ENCODE measurements at places on chromosomes 6 and 20.

DNA sequence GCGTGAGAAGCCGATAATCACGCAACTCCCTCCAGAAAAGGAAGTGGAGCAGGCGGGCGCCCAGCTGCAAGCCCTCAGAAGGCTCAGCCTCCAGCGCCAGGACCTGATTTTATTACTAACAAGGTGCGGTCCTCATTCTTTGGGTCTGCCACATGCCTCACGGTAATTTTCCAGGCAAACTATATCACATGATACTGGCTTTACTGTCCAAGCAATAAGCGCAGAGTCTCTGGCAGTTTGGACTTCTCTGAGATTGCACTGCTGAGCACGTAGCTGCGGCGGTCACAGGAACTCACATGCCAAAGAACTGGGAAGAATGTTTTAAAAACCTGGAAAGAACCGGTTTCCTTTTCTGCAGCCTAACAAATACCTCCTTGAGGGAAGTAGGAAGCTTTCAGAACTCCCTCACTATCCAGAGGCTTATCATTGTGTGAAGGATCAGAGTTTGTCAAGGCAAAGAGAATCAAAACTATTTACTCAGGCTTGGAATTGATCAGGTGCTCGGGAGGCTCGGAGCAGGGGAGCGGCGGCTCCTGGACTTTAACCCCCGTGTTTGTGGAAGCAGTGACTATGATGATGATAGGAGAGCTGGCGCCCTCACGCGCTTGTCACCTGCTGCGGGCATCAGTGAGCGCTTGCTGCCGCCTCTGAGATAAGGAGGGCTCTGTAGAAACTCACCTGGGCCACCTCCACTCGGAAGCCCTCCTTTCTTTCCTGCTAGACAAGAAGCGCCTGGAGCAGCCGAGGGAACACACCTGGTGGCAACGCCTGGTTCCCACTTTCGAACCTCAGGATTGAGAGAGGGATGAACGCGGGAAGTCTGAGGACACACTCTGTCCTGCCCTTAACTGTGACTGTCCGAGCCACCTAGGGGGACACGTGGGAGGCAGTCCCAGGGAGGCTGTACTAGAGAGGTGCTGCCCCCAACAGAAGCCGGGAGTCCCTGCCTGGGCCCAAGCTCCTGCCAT is 27.2 kb upstream of the SYNJ2 start:
- DNase-seq = no peak

- no peak for DNase-seq
These were observed 12.4 kb upstream of the SCGN start for GRCh38 chr6:25639653-25640052.

GRCh38 chr6:31778193-31778592 is 1.1 kb upstream of the VWA7 start:
- no peak for DNase-seq

DNA sequence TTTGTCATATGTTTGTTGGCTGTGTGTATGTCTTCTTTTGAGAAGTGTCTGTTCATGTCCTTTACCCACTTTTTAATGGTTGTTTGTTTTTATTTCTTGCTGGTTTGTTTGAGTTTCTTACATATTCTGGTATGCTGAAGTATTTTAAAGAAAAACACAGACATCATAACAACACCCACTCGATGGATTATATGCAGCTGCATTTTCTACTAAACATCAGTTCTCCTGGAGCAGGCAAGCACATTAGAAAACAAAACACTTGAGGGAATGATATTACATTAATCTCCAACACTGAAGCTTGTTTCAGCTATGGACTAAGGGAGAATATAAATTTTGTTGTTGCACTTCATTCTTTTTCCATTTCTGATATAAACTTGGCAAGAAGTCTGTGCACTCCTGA is 42.5 kb upstream of the RFPL4B start:
- no peak for DNase-seq

- DNase-seq = no peak
These were observed 127.2 kb upstream of the ECI2 start for GRCh38 chr6:4262526-4262925.

DNA sequence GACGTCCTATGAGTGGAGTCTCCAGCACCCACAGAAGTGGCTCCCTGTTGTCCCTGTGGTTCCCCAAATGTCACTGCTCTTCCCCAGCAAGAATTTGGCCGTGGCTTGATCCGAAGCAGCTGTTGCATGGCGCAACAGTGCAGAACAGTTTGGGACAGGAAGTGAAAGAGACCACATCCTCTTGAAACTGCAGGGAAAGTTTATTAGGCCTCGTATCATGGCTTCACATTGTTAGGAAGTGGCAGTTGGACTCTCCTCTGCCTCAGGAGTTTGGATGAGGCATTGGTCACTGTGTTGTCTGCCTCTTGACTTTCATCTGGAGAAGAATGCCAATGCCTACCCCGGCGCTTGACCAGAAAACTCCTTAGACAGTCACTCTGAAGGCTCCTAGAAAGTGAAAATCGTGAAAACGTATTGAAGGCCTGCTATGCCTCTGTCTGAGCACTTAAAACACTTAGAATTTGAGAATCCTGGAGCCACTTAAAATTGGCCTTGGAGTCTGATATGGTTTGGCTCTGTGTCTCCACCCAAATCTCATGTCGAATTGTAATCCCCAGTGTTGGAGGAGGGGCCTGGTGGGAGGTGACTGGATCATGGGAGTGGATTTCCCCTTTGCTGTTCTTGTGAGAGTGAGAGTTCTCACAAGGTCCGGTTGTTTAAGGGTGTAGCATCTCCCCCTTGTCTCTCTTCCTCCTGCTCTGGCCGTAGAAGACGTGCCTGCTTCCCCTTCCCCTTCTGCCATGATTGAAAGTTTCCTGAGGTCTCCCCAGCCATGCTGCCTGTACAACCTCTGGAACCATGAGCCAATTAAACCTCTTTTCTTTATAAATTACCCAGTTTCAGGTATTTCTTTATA is 334.9 kb upstream of the JARID2 start:
- no peak for DNase-seq

DNA sequence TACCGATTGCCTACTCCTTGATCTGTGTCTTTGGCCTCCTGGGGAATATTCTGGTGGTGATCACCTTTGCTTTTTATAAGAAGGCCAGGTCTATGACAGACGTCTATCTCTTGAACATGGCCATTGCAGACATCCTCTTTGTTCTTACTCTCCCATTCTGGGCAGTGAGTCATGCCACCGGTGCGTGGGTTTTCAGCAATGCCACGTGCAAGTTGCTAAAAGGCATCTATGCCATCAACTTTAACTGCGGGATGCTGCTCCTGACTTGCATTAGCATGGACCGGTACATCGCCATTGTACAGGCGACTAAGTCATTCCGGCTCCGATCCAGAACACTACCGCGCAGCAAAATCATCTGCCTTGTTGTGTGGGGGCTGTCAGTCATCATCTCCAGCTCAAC is 13.5 kb downstream of the CCR6 start:
- no peak for DNase-seq

GRCh38 chr6:96164802-96165201 is 149.0 kb downstream of the FUT9 start:
- no peak for DNase-seq

DNA sequence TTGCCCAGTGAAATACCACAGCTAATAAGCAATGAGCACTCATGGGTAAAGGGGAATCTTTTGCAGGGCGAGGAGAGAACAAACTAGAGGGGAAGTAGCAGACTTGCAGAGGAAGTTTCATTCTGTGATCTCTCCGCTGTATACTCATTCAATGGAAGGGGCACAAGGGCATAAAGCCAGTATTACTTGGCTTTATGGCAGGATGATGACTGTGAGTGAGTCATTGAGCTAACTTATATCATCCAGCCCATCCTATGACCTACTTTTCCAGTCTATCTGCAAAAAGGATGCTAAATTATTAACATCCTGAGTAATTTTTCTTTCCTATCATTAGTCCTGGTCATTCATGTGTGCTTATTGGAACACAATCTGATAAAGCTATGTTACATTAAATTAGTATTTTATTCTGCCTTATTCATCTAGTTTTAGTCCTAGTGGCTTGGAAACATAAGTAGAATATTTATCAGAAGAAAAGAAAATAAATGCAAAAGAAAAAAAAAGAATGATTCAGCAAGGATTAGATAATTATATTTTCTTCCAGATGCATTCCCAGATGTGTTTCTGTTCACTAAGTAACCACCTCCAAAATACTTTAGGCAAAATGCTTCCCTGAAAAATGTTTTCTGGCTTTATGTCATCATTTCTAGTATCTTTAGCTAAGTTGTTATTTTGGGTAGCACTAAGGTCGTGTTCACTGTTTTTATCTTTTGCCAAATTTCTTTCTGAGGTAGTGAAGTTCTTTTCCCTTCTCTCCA is 471.7 kb downstream of the CDKAL1 start:
- DNase-seq = no peak

DNA sequence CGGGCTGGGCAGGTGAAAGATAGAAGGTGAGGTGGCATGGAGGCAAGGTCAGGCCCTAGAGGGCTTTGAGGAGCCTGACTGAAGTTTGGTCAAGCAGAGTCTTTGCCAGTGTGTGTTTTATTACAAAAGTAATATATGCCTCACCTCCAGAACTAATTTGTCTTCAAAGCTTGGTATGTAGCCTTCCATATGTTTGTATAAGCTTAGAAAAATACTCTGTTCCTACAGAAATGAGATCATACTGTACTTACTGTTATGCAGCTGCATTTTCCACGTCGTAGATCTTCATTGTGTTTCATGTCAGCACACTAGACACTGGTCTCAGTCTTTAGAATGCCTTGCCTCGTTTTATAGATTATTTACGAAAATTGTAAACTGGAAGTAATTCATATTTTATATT is 61.8 kb downstream of the ANKS1A start:
- DNase-seq = no peak

GRCh38 chr6:87755708-87756671 is 54.0 kb upstream of the AKIRIN2 start:
- DNase-seq = no peak

DNA sequence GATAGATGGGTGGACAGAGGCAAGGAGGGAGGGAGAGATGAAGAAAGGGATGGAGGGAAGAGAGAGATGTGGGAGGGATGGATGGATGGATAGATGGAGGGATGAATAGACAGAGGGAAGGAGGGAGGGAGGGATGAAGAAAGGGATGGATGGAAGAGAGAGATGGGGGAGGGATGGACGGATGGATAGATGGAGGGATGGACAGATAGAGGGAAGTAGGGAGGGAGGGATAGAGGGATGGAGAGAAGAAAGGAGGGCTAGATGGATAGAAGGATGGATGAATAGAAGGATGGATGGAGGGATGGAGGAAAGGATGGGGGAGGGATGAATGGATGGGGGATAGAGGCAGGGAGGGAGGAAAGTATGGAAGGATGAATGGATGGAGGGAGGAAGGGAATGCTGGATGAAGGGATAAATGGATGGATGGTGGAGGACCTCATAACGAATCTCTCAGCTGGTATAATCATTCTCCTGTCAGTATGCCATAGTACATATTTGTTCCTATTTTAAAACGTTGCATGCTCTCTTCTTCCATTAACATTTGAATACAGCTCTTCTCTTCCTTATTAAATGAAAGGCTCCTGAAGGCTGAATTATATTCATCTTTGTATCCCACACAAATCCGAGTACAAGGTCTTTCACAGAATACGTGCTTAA is 136.4 kb downstream of the HIVEP2 start:
- no peak for DNase-seq

DNA sequence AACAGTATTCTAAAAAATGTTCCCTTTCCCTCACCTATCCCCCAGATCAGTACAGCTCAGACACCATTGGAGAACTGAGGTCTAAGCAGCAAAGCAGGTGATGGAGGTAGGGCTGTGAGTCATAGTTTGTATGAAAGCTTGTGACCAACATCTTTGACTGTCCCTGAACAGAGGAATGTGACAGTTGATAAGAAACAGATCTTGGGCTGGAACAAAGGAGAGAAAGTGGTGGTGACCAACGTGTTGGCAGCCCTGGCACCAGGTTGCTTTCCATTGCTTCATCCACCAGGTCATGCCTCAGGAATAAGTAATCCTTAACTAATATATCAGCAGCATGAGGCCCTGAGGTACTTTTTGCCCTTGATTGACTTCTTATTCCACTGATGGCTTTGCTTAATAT is 19.9 kb upstream of the CRIP3 start:
- DNase-seq = no peak

DNA sequence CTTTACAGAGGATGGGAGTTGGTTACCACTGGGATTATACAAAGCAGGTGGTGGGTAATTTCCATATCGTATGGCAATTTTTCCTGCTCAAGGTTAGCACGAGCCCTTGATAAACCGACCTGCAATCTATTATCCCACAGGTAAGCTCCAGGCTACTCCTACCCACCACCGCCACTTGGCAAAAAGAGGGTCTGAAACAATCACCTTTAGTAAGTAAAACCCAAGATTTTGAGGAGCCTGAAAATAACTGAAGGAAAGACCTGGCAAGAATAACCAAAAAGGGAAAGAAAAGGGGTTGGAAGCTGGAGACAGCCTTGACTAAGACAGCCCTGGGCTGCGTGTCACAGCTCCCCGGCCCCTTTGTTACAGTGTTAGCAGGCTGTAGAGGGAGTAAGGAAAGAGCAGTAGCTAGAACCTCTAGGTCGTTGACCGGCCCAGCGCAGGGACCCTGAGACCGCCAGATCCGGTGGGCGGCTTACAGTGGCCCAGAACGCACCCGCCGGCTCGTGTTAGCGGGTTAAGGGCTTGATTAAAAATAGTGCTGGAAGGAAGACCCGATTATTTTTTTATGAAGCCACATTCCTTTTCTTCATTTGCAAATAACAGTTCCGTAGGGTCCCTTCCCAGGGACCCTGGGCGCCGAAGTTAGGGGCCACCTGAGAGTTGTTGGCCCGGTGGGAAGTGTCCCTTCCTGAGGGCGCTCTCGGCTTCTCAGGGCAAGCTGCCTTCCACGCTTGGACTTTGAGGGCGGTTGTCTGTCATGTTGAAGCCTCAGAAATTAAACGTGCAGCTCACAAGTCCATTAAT is 30.5 kb downstream of the TFAP2B start:
- DNase-seq = no peak

- DNase-seq = no peak
These were observed 748.4 kb upstream of the CHD6 start for GRCh38 chr20:42366626-42367025.

- no peak for DNase-seq
These were observed 216.6 kb downstream of the IBTK start for GRCh38 chr6:82030761-82031503.

GRCh38 chr6:13075141-13075845 is 253.0 kb downstream of the TBC1D7 start:
- no peak for DNase-seq

DNA sequence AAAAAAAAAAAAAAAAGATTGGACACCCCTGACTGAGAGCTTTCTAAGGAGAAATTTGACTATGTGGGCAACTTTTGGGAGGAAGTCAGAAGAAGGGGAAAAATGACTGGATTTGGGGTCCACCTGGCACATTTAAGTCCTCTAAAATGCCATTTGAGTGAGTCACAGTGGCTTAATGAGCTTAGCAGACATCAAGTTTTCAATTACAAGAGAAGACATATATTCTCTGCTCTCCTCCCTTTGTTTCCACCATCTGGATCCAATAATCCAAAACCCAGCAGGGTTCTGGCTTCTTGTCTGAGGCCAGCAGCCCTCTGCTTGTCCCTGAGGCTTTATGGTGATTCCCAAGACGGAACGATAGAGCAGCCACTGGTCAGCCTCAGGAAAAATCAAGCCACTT is 6.9 kb downstream of the PI3 start:
- DNase-seq = no peak

GRCh38 chr20:3839328-3839727 is 7.3 kb upstream of the MAVS start:
- DNase-seq = no peak

Measured in stimulated activated CD4-positive, alpha-beta T cell treated with anti-CD3 and anti-CD28 coated beads, Interleukin-15, amount 100 ng/mL, for 1 hour (primary cell).